ENCODE measurements at places on chromosomes 7 and 10. TPM values are rescaled to one million over a fixed set of nuclear protein-coding genes. Genes with fewer than 3 reads are reported as not detected.

Gene LBX1
- total RNA-seq: not detected

Gene SUN3
- not detected for total RNA-seq

Gene LRMDA
- 1.7 TPM for total RNA-seq

Gene NAT16
- total RNA-seq: not detected

Gene CLCN1
- total RNA-seq: not detected

Gene ARL5B
- 44.8 TPM for total RNA-seq

Gene SLC13A4
- 2.3 TPM for total RNA-seq

Gene CYP2C19
- 0.22 TPM for total RNA-seq

Gene DNAAF5
- 57.6 TPM for total RNA-seq

All from endodermal cell (in vitro differentiated cells).